ENCODE measurements at places on chromosomes 4 and X.

- DNase-seq = no peak
Measured at GRCh38 chrX:10756441-10756840, 136.1 kb upstream of the MID1 start.

DNA sequence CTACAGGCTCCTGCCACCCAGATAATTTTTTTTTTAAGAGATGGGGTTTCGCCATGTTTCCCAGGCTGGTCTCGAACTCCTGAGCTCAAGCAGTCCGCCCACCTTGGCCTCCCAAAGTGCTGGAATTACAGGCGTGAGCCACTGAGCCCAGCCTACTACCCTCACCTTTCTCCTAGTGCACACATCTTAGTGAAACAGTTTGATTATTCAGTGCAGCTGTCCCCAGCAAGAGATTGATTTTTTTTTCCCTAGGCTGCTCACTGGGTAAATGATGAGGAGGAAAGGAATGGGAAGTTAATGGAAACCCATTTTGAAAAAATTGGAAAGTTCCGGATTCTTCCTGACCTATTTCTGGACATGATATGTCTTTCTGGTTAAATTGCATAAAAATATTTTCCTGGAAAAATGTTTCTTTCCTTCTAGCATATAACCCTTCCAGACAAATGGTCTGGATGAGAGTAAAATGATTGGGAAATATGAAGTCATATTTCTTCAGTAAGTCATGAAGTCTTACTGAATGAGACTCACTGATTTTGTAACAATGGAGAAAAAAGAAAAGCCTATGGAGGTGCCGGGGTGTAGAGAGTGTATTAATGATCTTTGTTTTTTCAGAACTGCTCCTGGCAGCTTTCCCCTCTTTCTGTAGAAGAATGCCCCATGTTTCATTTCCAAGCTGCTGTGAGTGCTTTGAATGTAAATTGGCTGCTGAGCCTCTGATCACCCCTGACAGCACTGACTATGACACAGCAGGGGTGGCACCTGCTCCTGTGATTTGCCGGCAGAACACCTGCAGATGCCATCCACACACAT, 19.5 kb upstream of the ZNF41 start:
- DNase-seq = no peak

- no peak for DNase-seq
Measured at GRCh38 chr4:72006586-72006985, 25.2 kb upstream of the NPFFR2 start.

- no peak for DNase-seq
Measured at GRCh38 chr4:144809056-144809640, 163.2 kb downstream of the HHIP start.

GRCh38 chr4:31080887-31081286, 360.7 kb downstream of the PCDH7 start:
- DNase-seq = no peak
